A549 treated with CORT108297 at 1 μM for 4 hours (cell line): ENCODE measurements at places on chromosomes 5 and 9. TPM values are rescaled to one million over a fixed set of nuclear protein-coding genes. Genes with fewer than 3 reads are reported as not detected.

NKD2 gene
- 13.7 to 19.1 TPM (median 18.3 TPM) in 5 replicates for total RNA-seq

ADCY2 gene
- total RNA-seq: not detected in 5 replicates

TEX48 gene
- not detected in 5 replicates for total RNA-seq

HAVCR2 gene
- total RNA-seq: 0.21 to 0.39 TPM (median 0.35 TPM) in 5 replicates

NUTM2F gene
- not detected in 5 replicates for total RNA-seq

PCDHB9 gene
- total RNA-seq: 0.02 to 0.09 TPM (median 0.06 TPM) in 4 of 5 replicates, not detected in the other

GM2A gene
- total RNA-seq: 15.7 to 18.1 TPM (median 16.3 TPM) in 5 replicates

GTF3C4 gene
- total RNA-seq: 17.7 to 19.8 TPM (median 18.6 TPM) in 5 replicates

SLC2A6 gene
- total RNA-seq: 15.1 to 24.6 TPM (median 22.6 TPM) in 5 replicates

ZNF879 gene
- 0.50 to 0.99 TPM (median 0.74 TPM) in 5 replicates for total RNA-seq

LOX gene
- total RNA-seq: 0.89 to 1.3 TPM (median 1.0 TPM) in 5 replicates
